ENCODE measurements at places on chromosomes 1 and 21.

GRCh38 chr1:44828841-44829440 lies 14.1 kb downstream of the PTCH2 start:
- no peak overlapping the region for H3K4me3 ChIP-seq
- peak overlapping the region; percentile 4 for H3K27ac ChIP-seq
- no peaks in the 10 kb centered on the region for H3K27me3 ChIP-seq
- no peaks in the 10 kb centered on the region for H3K4me1 ChIP-seq
- no peak for DNase-seq

DNA sequence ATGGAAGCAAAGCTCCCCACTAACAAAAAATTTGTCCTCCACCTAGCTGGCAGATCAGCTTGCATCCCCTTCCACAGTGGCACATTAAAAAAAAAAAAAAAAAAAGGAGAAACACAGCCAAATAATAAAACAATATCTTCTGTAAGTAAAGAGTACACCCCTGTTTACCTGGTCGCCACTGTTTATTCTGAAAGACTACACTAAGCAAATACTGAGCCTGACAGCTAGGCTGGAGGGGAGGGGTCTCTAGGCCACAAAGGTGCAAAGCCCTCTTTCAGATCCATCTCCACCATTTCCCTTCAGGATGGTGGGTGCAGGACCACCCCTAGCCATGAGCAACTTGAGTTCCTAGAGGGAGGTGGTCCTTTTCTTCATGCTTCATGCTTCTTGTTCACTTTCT lies 22.8 kb upstream of the SLC45A3 start:
- no peak overlapping the region for H3K4me3 ChIP-seq
- no peak for DNase-seq
- no peaks in the 10 kb centered on the region for H3K27me3 ChIP-seq
- no peak overlapping the region for H3K27ac ChIP-seq

- DNase-seq: no peak
- H3K27ac ChIP-seq: no peak overlapping the region
- no peaks in the 10 kb centered on the region for H3K36me3 ChIP-seq
- no peaks in the 10 kb centered on the region for H3K4me1 ChIP-seq
Measured at GRCh38 chr21:35925497-35925896, 134.8 kb downstream of the SETD4 start.

DNA sequence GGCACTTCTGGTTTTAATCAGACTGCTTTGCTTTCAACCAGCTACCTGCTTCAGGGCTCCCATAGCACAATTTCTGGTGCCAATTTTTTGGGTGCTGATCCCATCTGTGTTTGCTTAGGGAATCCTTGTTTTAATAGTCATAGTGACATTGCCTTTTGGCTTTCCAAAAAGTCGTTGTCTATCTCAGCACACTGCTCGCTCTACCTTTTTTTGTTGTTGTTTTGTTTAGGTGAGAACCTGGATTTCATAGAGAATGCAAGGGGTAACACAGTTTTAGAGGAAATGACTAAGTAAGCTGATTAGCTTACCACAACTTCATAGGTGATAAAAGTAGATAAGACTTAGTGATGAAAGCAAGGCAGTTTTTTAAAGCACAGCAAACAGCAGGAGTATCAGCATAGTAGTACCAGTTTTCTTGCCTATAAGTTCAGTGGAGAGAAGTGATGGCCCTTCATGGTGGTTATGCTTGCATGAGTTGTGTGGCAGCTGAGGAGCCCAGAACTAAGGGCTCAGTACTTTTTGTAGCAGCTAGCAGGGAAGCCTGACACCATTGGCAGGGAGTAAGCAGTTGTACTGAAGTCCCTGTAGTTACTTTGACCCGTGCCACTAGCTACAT lies 31.3 kb downstream of the NEK7 start:
- no peak for DNase-seq
- no peaks in the 10 kb centered on the region for H3K4me1 ChIP-seq
- no peaks in the 10 kb centered on the region for H3K36me3 ChIP-seq
- no peak overlapping the region for H3K4me3 ChIP-seq
- no peak overlapping the region for H3K27ac ChIP-seq
